ENCODE measurements at places on chromosomes 16 and 17.

DNA sequence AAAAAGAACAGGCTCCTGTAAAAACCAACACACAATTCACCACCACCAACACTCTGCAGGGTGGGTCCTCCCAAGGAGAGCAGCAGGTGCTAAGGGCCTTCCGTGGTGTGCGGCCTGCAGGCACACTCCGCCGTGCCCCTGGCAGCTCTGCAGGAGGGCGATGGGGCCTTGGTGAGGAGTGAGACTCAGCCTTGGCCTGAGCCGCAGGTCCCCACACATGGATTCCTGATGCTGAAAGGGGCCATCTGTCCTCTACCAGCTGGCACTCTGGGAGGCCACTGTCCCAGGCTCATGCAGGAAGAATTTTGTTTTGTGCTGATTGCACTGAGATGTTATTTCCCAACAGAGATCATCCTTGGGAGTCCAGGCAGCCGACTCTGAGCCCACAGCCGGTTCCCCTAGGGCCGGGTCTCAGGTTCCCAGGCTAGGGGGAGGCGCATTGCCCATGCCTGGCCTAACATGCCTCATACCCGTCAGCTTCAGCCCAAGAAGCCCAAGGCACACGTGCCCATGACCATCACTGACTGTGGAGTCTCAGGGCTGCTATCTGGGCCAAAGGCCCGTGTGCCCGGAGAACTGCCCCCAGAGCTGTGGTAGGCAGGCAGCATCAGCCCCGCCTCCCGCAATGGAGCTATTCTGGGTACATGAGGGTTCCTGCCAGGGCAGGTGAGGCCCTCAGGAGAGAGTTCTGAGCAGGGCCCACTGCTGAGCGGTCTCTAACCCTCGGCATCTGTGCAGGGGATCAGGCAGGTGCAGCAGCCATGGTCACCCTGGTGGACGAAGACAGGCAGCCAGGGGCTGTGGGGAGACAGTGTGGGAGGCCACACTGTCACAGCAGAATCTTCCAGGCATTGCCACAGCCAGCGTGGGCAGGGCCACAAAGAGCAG is 97.9 kb upstream of the ZNF469 start:
- no peak for DNase-seq

GRCh38 chr17:5210614-5211252 is 19.1 kb upstream of the ZNF594 start:
- no peak for DNase-seq

DNA sequence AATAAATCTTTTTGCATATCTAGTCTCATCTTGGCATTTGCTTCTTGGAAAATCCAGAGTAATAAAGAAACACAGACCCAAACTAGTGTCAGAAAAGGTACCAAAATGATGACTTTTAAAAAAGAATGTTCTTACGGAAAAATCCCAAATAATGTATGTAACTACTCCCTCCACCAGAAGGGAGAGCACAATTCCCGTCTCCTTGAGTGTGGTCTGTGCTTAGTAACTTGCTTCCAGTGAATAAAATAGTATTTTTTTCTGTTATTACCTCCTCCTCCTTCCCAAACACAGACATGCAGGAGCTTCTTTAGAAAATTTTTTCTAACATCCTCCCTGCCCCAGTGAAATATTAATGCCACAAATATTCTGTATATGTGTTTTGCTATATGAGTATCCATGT is 358.1 kb downstream of the ZFHX3 start:
- DNase-seq: no peak

DNA sequence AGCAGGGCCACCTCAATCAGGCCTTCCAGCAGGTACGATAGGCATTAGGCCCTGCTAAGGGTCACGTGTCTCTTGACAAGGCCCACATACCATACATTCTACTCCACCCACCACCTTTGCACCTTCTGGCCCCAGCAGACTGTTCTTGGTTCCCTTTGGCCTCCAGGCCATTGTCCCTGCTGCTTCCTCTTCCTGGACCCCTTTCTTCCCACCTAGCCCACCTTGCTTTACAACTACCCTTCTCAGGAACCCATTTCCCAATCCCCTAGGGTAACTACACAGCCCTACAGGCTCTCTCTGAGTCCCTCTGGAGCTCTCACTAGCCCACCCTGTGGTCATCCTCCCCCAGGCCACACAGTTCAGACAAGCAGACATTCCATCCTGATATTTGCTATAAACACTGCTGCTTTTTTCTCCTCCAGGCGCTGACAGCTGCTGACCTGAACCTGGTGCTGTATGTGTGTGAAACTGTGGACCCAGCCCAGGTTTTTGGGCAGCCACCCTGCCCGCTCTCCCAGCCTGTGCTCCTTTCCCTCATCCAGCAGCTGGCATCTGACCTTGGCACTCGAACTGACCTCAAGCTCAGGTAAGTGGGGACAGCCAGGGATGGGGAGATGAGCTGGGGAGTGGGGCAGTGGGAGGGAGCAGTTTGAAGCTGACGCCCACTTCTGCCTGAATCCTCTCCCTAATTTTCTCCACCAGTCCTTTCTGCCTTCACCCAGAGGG is 1.4 kb upstream of the NRN1L start:
- DNase-seq: no peak

- no peak for DNase-seq
These were observed 25.0 kb downstream of the GABARAPL2 start for GRCh38 chr16:75590920-75591843.

DNA sequence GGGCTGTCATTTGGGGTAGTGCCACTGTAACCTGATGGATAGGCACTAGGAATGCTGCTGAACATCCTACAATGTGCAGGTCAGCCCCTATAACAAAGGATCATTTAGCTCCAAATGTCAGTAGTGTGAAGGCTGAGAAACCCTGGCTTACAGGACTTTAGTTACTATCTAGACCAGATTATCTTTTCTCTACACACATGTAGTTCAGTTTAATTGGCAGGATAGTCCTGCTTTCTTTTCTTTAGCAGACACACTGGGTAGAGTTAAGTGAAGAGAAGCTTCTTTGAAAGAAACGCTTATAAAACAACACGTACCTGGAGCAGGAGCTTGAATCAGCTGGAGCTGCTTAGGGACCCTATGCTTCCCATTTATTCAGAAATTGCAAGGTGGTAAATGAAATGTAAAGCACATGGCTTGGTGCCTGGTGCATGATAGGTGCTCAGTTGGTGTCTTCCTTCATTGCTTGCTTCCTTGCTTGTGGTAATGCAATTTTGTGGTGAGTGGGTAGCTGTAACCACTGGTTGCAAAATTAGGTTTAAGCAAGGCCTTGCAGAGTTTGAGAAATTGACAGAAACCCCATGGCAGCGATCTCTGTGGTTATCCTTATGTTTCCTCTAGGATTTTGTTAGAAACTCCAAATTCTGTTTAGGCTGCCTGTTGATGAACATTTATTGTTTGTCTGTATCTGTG is 9.4 kb downstream of the METTL9 start:
- peak; percentile 18 for DNase-seq

Measured in central memory CD4-positive, alpha-beta T cell (primary cell).